Activated naive CD8-positive, alpha-beta T cell treated with anti-CD3 and anti-CD28 coated beads, Interleukin-2, amount 50 U/mL, for 24 hours (primary cell): ENCODE measurements at places on chromosomes 16 and 17.

DNA sequence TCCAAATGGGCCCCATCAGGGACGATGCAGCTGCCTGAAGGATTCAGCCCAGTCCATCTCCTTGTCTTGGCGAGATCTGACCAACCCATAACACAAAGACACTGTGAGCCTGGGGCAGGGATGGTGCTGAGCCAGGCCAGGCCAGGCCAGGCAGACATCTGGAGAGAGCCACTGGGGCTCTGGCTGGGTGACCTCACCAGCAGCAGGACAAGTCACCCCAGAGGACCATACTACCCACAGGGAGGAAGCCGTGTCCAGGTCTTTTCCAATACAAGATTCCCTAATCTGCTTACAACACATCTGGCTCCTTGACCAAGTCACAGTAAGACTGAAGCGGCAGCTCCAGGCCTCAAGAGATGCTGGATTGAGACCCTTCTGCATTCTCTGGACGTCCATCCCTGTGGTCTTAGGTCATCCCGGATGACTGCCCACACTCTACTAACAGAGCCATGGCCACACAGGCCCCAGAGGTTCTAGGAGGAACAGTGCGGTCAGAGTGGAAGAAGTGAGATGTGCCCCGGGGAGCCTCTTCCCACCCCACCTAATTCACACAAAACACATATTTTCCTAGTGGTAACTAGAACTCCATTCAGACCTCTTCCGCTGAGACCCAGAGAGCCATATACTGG, 81.8 kb upstream of the RCVRN start:
- no peak for DNase-seq

DNA sequence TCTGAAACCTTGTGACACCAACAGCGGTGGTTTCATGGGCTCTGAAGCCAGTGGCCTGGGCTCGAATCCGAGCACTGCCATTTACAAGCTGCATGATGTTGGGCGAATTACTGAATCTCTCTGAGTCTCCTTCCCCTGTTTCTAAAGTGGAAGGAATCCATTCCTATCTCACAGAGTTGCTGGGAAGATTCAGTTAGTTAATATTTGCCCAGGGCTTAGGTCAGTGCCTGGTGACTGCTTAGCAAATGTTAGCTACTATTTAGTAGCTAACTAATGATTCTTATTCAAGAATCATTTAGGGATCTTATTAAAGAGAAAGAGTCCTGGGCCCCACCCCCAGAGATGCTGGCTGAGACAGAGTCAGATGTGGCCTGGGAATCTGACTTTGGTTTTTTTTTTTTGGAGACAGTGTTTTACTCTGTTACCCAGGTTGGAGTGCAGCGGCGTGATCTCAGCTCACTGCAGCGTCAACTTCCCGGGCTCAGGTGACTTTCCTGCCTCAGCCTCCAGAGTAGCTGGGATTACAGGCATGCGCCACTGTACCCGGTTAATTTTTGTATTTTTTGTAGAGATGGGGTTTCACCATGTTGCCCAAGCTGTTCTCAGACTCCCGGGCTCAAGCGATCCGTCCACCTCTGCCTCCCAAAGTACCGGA, 33.6 kb upstream of the RAI1 start:
- DNase-seq: no peak

- no peak for DNase-seq
Observed at GRCh38 chr17:17361543-17361866, 58.3 kb downstream of the NT5M start.

DNA sequence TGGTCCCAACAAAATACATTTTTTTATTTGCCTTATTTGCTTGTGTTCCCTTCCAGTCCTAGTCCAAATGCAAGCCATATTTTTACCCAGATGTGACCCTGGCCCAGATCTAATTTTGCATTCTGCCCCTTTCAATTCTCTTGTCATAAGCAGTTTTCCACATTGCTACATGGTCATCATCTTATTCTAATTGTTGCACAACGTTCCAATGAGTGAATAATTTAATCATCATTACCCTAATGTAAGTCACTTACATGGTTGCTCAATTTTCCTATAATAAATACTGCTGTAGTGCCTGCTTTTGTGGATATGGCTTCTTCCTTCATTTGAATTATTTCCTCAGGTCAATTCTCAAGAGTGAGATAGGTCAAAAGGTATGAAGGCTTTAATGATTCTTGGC, 12.8 kb downstream of the RSAD1 start:
- DNase-seq: no peak

DNA sequence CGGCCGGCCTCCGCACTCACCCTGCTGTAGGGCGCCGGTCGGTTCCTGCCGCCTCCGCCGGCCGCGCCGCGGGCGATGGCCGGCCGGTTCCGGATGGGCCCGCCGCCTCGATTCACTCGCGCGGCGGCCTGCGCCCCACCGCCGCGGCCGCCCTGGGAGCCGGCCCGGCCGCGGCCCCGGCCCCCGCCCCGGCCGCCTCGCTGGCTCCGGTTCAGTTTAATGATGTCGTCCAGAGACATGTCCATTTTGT, 158 bp downstream of the ALYREF start:
- no peak for DNase-seq
